Stimulated activated CD4-positive, alpha-beta T cell treated with anti-CD3 and anti-CD28 coated beads, TNF-alpha, amount 100 ng/mL, for 4 hours (primary cell): ENCODE measurements at places on chromosomes 4 and X.

DNA sequence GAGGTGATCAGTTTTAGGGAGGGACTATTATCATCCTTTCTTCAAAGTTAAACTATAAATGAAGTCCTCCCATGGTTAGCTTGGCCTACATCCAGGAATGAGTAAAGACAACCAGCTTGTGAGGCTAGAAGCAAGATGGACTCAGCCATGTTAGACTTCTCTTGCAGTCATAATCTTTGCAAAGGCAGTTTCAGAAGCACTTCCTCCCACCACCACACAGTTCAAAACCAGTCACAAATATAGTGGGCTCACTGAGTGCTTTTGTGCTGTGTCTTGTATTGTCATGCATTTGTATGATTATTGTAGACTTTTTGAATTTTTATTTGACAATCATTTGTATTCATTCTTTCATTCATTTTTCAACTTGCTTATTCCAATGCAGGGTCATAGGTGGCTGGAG lies 204.5 kb downstream of the ZNF674 start:
- DNase-seq, result no peak

DNA sequence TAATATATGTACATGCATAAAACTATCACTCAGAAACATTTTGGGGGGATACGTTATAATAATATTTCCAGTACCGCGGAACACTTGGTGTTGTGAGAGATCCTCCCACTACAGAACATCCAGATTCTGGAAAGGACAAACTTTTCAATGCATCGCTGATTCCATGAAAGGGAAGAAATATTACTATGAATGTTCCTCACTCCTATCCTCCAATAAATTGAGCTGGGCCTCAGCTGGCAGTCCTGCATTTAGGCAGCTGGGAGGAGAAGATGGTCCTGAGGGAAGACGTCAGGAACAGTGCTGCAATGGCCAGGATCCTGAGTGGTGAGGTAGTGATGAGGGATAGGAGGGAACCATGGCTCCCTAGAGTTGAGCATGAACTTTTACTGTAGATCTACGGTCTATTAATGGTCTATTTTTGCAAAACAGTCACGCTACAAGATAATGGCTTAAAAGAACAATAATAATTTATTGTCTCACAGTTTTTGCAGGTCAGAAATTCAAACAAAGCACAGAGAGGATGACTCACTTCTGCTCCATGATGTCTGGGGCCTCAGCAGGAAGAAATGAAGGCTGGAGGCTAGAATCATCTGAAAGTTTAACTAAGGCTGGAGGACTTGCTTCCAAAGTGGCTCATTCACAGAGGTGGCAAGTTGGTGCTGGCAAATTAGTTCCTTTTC lies 538.1 kb downstream of the STIM2 start:
- no peak for DNase-seq

DNA sequence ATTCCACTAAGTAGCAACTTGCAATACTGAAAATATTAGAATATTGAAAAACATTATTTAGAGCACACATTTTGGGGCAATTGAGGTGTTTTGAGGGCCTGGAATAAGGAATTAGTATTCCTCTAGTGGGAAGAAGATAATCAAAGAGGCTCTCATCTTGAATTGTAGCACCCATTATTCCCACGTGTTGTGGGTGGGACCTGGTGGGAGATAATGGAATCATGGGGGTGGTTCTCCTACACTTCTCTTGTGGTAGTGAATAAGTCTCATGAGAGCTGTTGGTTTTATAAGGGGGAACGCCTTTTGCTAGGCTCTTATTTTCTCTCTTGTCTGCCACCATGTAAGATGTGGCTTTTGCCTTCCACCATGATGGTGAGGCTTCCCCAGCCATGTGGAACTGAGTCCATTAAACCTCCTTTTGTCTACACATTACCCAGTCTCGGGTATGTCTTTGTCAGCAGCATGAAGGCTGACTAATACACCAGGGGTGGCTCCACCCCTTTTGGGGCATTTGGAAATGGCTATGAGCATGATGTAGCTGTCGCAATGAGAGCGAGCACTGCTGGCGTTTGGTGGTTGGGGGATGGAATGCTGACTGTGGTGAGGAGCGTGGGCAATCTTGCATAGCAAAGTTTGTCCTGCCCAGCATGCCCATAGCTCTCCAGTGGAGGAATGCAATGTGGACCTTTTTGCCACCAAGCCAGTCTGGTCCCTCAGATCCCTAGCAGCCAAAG lies 308.2 kb downstream of the FRMPD4 start:
- no peak for DNase-seq

- DNase-seq, result no peak
These were observed 62.8 kb downstream of the FAM9B start for GRCh38 chrX:8971116-8971515.
